Stimulated activated CD8-positive, alpha-beta memory T cell treated with anti-CD3 and anti-CD28 coated beads, Interleukin-15, amount 100 ng/mL, for 1 hour (primary cell): ENCODE measurements at places on chromosomes 4 and X.

DNA sequence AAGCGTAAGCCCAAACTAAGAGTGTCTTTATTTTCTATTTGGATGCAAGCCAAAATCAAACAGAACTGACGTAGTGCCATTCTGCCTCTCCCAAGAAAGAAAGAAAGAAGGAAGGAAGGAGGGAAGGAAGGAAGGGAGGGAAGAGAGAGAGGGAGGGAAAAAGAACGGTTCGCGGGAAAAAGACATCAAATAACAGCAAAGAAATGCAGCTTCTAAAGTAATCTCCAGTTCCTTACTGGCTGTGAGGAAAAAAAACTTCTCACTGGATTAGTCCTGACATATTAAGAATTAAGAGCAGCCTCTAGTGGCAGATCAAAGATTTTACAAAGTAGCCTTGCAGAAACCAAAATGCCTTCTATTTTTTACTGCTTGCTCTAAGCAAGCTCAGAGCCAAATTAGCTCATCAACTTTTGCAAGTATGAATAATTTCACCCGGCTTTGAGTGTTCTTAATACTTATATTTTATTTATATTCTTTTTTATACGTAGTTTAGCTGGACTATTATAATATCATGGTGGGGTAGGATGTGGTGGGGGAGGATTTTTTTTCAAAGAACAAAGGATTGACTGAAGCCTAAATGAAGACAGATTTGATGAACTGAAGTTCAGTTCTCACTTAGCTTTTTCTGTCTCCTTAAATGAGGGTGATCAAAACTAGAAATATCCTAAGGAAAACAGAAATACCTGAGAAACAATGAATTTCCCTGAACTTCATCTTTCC, 36.6 kb downstream of the PITX2 start:
- DNase-seq = no peak

DNA sequence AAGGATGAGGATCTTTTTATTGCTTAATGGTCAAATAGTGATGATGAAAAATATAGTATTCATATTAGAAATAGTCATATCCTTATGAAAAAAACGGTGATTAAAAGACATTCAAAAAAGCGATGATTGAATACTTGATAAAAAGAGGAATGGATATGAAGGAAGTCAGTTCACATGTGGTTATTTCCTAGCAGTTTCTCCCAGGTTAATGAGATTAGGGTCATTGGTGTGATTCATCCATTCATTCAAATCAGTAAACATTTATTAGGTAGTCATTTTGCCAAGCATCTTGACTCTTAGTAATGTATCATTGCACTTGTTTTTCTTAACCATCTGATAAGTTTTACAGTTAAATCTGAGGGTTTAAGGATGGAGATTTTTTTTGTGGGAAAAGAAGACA, 294.1 kb downstream of the ARHGAP24 start:
- no peak for DNase-seq

- no peak for DNase-seq
These were observed 143.3 kb downstream of the CAMK2D start for GRCh38 chr4:113618205-113618604.

GRCh38 chr4:113953888-113954287, 25.6 kb downstream of the ARSJ start:
- no peak for DNase-seq
